ENCODE measurements at places on chromosomes 5 and 9.

DNA sequence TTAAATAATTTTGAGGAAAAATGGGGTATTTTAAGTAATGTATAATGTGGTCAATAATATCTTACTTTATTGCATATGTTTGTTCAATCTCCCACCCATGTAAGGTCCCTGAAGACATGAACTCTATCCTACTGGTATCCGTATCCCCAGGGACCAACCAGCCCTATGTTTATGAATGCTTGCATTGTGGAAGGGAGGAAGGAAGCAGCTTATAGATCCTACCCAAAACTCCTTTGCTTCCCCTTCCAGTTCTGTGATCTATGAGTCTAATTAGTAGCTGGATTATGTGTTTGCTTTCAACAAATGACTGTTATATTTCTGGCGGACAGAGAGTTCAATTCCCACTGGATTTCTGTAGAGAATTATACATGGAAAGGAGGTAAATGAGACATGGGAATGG lies 45.6 kb downstream of the CNTRL start:
- DNase-seq = no peak

DNA sequence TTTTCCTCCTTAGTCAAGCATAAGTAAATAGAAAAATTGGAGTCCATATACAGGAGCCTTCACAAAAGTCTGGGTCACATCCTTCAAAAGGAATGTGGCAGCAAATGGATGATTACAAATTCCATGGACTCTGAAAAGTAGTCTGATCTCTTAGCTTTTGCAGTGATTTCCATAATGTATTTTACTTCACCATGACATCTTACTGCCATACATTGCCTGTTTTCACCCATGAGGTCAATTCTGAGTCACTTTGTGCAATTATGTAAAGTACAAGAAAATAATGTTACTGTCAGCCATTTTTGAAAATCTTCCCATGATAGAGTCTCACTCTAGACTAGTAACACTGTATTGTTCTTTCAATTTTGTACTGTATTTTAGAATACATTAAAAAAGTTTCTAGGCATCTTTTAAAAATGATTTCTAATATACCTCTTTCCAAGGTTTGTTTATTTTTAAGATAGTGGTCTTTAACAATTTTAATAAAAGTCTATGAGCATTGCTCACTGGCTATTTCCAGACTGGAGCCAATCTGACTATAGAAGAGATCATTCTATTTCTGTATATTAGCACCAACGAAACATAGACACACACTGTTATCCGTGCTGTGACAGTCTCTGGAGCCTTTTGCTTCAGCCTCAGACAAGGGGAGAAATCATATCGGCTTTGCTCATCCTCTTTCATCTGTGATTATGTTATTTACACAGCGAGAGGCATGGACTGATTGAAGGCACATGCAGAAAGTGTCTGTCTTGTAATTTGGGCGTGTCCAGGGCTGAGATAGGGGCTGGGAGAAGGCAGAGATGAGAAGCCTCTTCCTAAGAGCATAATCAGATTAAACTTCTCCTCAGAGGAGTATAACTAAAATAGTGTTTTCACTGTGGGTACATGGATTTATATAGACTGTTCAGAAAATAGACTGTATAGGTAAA lies 22.9 kb upstream of the ACTBL2 start:
- DNase-seq = no peak

DNA sequence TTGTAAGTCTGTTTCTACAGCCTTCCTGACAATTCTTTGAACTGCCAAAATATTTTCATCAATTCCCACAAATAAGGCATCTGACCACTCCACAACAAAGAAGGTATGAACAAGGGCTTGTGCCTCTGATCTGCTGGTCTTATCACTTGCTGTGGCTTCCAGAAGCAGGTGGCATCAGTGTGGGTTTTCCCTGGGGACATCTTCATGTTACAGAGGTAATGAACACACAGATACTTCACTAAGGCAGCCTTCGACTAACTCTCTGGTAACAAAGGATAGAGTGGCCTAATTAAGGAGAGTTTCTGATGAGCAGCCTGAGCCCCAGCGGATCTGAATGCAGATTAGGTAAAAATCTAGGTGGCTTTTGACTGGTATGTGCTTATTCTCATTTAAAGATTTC lies 15.2 kb upstream of the ERAP2 start:
- DNase-seq = no peak

DNA sequence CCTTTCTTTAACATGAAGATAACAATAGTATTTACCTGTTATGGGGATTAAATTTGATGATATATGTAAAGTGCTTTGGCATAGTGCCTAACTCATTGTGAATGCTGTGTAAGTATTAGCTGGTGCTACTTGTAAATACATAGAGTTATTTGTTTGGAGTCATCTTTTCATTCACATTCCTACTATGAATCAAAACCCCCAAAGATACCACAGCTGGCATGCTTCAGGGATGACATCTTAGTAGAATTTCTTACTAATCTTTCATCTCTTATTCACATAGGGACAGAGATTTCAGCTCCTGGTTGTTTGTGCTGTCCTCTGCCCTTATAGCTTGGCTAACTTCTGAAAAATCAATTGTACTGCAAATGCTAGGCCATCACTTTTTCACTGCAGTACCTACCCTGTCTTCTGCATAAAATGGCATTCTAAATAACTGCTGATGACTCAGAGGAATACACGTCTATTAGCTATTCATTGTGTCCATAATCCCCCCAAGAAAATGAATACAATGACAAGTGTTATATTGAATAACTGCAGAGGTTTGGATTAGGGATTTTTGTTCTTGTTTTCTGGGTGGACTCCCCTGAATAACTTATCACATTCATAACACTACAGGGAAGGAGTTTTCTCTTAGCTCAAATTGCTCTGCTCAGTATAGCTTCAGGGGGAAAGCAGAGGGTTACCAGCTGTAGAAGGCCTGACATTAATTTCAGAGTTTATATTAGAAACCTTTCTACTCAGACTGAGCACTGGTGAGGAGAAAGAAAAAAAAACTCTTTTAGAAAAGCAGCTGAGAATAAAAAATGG lies 192.2 kb upstream of the C9orf72 start:
- no peak for DNase-seq

DNA sequence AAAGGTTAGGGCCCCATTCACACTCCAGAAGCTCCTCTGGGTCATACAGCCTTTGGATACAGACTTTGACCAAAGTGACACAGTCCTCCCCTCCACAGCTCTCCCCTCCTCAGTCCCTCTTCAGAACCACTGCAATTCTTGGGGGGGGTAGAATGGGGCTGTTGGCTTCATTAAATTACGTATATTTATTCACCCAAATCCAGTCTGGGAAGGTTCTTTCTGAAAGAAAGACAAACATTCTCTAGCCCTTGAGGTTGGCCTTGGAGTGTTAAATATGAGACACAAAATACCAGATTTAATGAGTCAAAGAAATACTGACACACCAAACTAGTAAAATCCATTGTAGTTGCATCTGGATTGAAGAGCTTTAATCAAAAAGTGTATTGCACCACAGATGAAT lies 16.1 kb downstream of the ARPC5L start:
- DNase-seq = no peak

- DNase-seq = no peak
Observed at GRCh38 chr5:180281706-180282105, 10.2 kb downstream of the MAPK9 start.

DNA sequence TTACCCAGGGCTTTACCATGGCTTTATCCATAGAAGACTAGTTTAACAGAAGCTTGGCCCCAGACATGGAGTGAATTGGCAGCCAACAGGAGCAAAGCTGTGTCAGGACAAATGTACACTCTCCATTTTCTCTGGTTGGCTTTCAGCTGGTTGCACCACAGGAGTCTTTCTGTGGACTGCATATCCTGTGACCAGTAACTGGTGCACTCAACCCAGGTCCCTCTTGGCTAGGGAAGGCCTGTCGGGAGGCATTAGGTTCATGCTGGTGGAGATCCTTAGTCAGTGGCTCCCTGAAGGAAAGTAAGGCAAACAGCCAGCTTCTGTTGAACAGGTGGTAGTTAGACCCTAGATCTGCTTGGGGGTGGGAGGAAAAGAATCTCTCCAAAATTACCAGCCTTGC lies 146.9 kb upstream of the TLX3 start:
- DNase-seq = no peak

DNA sequence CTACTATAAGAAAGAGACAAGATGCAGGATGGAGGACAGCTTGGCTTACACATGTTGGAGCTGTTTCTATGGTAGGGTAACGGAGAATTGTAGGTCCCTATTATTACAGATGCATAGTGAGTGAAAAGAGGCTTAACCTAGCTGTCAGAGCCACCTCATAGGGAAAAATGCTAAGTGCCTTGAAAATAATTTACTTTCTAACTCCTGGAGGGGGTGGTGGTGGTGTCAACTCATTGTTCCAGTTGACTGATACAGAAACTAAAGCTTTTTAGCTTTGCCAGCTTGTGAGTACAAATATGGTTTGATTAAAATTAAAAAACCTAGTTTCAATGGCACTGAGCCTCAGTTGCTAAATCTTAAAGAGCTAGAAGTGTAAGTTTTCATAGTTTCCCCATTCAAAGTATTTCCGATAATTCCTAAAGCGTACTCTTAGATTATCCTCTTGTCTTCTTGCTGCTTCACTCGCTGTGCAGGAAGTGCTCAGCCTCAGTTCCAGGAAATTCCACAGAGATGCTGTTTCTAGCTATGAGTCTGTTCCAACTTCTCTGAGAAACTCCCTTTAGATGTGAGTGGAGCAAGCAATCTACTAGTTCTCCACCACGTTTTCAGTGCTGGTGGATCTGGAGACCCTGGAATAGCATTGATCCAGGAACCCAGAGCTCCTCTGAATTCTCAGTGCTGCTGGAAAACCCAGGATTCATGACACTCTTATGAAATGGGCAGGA lies 265.2 kb downstream of the DMAC1 start:
- no peak for DNase-seq

DNA sequence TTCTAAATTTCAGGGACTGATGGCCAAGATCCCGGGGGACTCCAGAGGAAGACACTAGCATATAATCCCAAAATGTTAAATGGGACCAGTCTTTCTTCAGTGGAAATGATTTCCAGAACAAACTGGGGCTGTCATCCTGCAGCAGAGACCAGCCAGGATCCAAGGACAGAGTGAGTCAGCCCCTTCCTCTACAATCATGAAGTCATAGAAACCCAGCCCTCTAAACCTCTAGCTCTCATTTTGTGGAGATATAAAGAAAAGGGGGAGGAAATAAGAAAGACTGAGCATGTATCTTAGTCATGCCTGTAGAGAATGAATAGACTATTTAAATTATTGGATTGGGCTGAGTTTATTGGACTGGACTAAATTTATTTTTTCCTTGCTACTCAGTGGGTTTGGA lies 318.3 kb downstream of the AGTPBP1 start:
- no peak for DNase-seq

- DNase-seq = no peak
Observed at GRCh38 chr5:24693609-24694008, 48.8 kb upstream of the CDH10 start.

- DNase-seq = no peak
Observed at GRCh38 chr5:89330140-89330539, 447.2 kb upstream of the MEF2C start.

Measured in GM06990 (cell line).